ENCODE measurements at places on chromosomes 5 and 9. TPM values are rescaled to one million over a fixed set of nuclear protein-coding genes. Genes with fewer than 3 reads are reported as not detected.

IL31RA gene
- not detected for total RNA-seq

SEMA5A gene
- not detected for total RNA-seq

SLIT3 gene
- total RNA-seq = not detected

DMRT3 gene
- not detected for total RNA-seq

DNA sequence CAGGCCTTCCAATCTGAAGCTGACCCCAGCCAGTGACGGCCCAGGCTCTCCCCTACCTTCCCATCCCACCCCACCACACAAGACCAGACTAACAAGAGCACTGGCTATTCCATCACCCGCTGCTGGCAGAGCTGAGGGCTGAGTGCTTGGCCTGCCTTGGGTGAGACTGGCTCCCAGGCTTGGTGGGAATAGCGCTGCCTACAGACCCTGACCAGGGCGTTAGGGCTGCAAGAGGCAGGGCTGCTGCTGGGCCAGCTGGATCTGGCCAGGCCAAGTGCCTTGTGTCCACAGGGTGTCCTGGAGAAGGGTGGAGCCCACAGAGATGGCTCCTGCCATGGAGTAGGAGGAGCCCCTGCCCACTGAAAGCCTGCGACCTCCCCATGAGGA lies 31.6 kb upstream of the ANGPTL2 start:
- peaks cover 13% of the 10 kb centered on the region for H3K27me3 ChIP-seq
- H3K27ac ChIP-seq = no peak overlapping the region
- no peaks in the 10 kb centered on the region for H3K36me3 ChIP-seq
- no peak overlapping the region for H3K4me3 ChIP-seq

- no peak overlapping the region for H3K4me3 ChIP-seq
- no peak for DNase-seq
- no peak overlapping the region for H3K27ac ChIP-seq
- no peaks in the 10 kb centered on the region for H3K36me3 ChIP-seq
- H3K4me1 ChIP-seq = peaks cover 2% of the 10 kb centered on the region
- no peaks in the 10 kb centered on the region for H3K27me3 ChIP-seq
These were observed 102.5 kb upstream of the BASP1 start for GRCh38 chr5:17114715-17115599.

DNA sequence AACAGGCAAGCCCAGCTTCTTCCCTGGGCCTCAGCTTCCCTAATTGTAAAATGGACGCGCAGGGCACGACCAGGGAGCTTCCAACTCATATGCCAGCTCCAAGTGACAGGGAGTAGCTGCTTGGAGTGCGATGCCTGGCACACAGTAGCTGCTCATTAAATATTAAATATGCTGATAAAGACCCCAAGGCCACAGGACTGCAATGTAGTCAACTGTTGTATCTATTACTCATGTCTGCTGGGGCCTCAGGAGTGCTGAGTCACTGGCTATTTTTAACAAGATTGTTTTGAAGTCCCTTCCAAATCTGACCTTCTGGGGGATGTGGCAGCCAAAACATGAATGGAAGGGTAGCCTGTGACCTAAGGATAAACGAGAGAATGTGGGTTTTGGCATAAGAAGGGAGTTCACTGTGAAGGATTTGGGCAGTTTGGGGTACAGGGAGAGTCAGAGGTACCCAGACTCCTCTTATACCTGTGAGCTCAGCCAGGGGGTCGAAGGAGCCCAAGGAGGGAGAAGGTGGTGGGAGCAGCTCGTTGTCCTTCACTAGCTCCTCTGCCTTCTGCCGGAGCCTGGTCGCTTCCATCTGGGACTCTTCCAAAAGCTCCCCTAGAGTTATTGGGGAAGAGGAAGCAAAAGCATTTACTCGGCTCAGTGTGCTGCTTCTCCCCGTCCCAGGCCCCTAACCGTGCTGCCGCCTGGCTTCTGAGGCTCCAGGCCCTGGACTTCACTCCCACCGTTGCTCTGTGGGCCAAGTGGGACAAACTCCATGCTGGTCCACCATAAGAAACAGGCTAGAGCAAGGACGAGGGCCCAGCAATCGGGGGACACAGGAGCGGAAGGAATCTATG lies 17.5 kb downstream of the TNIP1 start:
- H3K27ac ChIP-seq = peak overlapping the region; percentile 35
- H3K36me3 ChIP-seq = peaks cover 69% of the 10 kb centered on the region
- DNase-seq = no peak
- H3K27me3 ChIP-seq = no peaks in the 10 kb centered on the region

DNA sequence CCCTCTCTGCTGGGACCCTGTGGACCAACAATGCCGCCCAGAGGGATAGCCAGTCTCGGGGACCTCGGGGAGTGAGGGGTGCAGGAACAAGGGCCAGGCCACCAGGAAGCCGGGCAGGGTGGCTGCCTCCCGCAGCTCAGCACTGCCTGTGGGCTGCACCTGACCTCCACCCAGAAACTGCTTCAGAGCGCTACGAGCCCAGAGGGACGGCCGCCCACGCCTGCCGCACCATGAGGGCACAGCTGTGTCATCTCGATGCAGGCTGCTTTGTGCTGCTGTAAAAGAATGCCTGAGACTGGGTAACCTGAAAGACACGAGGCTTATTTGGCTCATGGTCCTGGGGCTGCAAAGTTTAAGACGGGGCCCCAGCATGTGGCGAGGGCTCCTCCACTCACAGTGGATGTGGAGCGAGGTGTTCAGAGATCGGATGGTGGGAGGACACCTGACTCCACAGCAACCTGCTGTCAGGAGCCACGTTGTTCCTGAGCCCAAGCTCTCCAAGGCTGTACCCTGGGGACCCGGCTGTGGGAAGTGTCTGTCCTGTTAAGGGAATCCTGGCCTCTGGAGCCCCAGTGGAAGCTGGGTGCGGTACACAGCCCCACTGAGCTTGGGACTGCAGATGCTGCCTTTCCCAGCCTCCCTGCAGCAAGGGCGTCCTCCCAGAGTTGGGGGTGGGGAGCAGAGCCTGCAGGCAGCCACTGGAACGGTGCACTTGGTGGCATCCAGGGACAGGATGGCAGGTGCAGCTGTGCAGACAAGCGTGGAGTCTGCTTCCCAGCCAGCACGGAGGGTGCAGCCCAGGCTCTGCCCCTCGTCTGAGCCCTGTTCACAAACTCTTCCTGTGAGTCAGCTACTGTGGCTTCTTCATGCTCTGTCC lies 11.8 kb upstream of the ZDHHC11 start:
- H3K36me3 ChIP-seq = peaks cover 30% of the 10 kb centered on the region
- H3K27me3 ChIP-seq = no peaks in the 10 kb centered on the region
- no peaks in the 10 kb centered on the region for H3K4me1 ChIP-seq

DNA sequence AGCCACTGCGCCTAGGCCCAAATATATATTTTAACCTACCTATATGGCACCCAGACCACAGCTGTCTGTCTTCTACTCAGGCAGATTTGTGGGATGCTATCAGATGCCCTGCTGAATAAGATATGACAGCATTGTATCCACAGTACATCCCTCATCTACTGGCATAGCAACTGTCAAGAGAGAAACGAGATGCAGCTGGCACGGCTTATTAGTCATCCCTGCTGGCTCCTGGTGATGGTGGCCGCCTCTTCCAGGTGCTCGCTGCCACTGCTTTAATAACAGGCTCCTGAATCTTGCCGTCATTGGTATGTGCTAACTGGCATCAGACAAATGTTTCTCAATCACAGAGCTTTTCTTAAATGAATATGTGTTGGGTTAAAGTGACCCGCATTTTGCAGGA lies 34.0 kb downstream of the B4GALT1 start:
- no peak overlapping the region for H3K4me3 ChIP-seq
- peaks cover 54% of the 10 kb centered on the region for H3K4me1 ChIP-seq
- H3K27ac ChIP-seq = no peak overlapping the region
- no peak for DNase-seq

- H3K4me1 ChIP-seq = peaks cover 18% of the 10 kb centered on the region
- no peaks in the 10 kb centered on the region for H3K36me3 ChIP-seq
- no peak for DNase-seq
- H3K4me3 ChIP-seq = peak overlapping the region; percentile 61
- H3K27ac ChIP-seq = no peak overlapping the region
- H3K27me3 ChIP-seq = peaks cover 57% of the 10 kb centered on the region
These were observed 639 bp upstream of the SLC2A8 start for GRCh38 chr9:127396253-127396807.

- H3K36me3 ChIP-seq = no peaks in the 10 kb centered on the region
- no peak for DNase-seq
- no peak overlapping the region for H3K4me3 ChIP-seq
- no peak overlapping the region for H3K27ac ChIP-seq
- H3K27me3 ChIP-seq = peaks cover 17% of the 10 kb centered on the region
These were observed 35.6 kb downstream of the WWC1 start for GRCh38 chr5:168327019-168327421.

DNA sequence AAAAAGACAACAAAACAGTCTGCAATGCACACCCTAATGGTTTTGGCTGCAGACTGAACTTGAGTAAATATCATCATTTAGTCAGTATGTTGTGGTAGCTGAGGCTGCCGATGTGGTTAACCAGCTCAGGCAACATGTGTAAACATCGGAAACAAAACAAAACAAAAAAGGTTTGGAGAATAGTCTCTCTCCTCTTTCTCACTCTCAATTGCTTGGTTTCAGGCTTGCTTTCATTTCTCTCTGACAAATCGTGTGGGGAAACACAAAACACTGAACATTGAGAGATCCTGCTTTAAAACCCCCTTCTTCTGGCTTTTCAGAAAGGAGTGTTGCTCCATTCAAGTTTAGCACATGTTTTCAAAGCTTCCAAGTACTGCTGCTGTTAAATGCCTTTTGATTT lies 453.3 kb downstream of the BNC2 start:
- no peak for DNase-seq
- H3K4me3 ChIP-seq = no peak overlapping the region
- H3K36me3 ChIP-seq = no peaks in the 10 kb centered on the region

GRCh38 chr5:94968507-94969095 lies 316.3 kb downstream of the MCTP1 start:
- H3K36me3 ChIP-seq = no peaks in the 10 kb centered on the region
- no peak overlapping the region for H3K27ac ChIP-seq
- H3K27me3 ChIP-seq = no peaks in the 10 kb centered on the region
- peak; percentile 52 for DNase-seq

DNA sequence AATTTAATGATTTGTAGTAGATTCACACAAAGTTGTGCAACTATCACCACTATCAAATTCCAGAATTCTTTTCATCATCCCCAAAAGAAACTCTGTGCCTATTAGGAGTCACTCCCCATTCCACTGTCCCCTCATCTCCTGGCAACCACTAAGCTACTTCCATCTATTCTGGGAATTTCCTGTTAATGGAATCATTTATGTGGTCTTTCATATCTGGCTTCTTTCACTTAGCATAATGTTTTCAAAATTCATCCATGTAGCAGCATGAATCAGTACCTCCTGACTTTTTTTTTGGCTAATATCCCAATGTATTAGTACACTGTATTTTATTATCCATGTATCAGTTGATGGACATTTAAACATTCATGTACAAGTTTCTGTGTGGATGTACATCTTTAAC lies 157.6 kb downstream of the TTC39B start:
- no peaks in the 10 kb centered on the region for H3K4me1 ChIP-seq
- peaks cover 20% of the 10 kb centered on the region for H3K27me3 ChIP-seq
- no peak overlapping the region for H3K27ac ChIP-seq
- H3K4me3 ChIP-seq = no peak overlapping the region
- H3K36me3 ChIP-seq = no peaks in the 10 kb centered on the region
- no peak for DNase-seq

DNA sequence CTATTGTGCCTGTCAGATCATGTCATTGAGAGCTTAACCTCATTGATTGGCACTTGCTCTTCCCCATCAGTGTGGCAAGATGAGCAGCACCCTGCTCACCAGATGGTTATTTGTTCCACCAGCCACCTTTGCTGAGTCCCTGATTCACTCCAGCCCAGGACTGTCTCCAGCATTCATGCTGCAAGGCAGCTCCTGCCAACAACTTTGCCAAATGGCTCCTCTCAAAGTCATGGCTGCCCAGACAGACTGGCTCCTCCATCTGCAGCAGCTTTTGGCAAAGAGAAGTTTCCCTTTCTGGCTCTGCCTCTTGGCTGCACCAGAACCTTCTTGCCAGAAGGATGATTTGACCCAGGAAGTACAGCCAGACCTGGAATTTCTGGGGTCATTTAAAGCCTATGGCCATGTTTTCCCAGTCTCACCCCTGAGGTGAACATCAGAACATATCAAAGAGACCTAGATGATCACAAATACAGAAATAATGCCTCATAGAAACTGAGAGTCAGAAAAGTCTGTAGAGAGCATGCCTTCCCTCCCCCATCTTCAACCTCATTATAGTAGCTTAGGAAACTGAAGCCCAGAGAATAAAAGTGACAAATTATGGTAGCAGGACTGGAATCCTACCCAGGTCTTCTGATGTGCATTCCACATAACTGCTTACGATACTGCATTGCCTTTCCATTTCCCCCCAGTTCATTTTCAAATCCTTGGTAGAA lies 10.4 kb downstream of the PPP2R2B start:
- H3K4me3 ChIP-seq = no peak overlapping the region
- no peak overlapping the region for H3K27ac ChIP-seq
- H3K36me3 ChIP-seq = no peaks in the 10 kb centered on the region
- H3K27me3 ChIP-seq = peaks cover 2% of the 10 kb centered on the region

DNA sequence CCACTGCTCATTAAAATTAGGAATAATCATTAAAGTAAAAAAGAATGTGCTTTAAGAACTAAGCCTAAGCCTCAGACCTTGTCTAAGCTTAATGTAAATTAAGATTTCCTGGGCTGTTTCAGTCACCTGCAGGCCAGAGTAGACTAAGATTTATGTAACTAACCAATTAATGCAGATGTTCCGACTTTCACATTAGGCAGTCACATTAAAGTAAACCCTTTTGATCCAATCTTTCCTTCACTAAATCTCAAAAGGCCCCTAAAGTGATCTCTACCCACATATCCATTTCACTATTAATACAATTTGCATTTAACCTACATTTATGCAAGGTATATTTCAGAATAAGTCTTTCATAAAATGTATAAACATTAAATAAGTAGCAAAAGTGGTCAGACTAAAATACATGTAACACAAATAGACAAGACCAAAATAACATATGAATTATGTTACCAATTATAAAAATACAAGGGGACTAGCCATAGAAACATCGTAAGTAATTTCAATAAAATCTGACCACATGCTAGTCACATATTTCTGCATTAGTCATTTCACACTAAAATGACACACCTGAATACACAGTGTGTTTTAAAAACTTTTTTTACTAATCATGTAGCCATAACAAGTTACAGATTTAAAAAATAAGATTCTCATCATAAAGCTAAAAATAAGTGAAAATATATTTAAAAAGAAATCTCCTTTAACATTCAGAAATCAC lies 7.7 kb downstream of the NR3C1 start:
- DNase-seq = no peak
- no peak overlapping the region for H3K27ac ChIP-seq
- peaks cover 45% of the 10 kb centered on the region for H3K36me3 ChIP-seq

DNA sequence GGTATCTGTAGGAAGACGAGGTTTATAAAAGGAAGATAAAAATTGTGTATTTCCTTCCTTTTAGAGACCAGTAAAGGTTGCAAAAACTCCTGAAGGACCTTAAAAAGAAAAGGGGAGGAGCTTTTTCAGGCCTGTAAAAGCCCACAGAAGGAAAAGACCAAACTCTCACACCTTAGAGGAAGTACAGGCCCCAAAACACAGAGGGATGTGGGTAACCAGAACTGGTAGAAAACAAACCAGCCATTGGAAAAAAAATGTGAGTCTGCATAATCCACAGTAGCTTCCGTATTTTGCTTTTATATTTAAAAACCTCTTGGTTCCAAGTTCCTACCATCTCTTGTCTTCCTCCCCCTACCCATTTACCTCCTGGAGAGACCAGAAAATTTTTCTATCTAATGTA lies 8.5 kb downstream of the GIN1 start:
- peak; percentile 67 for DNase-seq
- peaks cover 26% of the 10 kb centered on the region for H3K36me3 ChIP-seq
- H3K4me3 ChIP-seq = peak overlapping the region; percentile 50
- H3K27ac ChIP-seq = peak overlapping the region; percentile 73
- H3K4me1 ChIP-seq = peaks cover 28% of the 10 kb centered on the region
- no peaks in the 10 kb centered on the region for H3K27me3 ChIP-seq

- peaks cover 49% of the 10 kb centered on the region for H3K36me3 ChIP-seq
- peak overlapping the region; percentile 83 for H3K4me3 ChIP-seq
- peak overlapping the region; percentile 93 for H3K27ac ChIP-seq
- H3K27me3 ChIP-seq = no peaks in the 10 kb centered on the region
- H3K4me1 ChIP-seq = peaks cover 55% of the 10 kb centered on the region
These were observed 560 bp downstream of the DOCK2 start for GRCh38 chr5:169637549-169638121.
